NCI-H1417 treated with DMSO at 0.1 percent for 48 hours (cell line): ENCODE measurements at places on chromosomes 5 and 9.

GRCh38 chr9:108844391-108844790 lies 11.4 kb downstream of the ACTL7B start:
- DNase-seq: no peak

DNA sequence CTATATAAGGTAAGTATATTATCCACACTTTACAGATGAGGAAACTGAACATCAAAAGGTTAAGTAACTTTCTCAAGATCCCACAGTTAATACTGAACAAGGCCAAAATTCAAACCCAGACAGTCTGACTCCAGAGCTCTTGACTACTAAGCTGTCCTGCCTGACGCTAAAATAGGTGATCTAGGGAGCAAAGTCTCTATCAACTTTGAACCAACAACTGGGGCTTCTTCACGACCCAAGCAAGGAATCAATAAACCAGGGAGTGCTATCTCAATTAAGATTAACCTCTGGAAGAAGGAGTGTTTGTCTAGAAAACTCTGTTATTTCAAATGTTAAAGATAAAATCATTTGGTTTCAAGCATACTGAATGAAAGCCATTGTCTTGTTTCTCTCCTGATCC lies 64.4 kb downstream of the MRPS27 start:
- no peak for DNase-seq

DNA sequence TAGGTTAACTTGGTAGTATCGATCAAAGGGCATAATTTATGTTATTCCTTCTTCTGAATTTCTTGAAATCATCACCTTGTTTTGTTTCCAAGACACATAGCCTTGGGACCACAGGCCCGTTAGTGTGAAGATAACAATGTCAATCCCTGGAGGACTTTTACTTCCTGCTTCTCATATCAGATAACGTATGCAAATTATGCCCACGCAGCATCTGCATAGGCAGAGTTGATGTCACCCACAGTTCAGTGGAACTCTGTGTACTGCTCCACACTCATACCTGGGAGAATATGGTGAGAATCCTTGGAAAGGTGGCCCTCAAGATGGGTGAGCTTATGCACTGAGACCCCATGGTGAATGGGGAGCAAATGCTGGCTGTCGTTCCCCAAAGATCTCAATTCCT lies 95.0 kb downstream of the CFAP90 start:
- no peak for DNase-seq

- no peak for DNase-seq
Measured at GRCh38 chr9:90900130-90900529, 98.5 kb downstream of the SYK start.

DNA sequence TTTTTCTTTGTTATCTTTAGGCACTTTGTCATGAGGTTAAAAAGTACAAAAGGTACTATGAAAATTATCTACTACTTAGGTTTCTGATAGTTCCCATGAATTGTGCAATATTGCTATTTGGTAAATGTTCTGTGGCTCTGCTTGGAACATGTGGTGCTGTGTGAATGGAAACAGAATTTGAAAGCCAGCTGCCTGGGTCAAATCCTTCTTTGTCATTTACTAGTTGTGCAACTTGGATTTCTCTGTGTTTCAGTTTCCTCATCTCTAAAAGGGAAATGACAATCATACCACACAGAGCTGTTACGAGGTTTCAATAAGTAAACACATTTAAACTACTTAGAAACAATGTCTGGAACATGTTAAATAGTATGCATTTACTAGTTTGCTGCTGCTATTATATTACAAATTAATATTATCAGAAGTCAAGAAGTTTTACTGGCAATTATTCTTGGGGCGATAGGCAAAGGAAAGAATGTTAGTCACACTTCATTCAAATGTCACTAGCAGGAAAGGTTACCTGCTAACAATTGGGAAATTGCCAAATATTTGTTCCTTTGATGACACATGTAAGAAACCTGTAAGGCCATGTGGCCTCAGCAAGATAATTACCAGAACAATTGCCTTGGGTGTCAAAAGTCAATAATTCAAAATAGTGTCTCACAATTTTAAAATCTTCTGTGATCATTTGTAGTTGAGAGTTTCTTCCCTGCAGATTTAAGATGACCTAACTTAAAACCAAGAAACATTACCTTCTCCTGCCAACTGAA lies 184.8 kb downstream of the KIAA0825 start:
- DNase-seq: no peak
